ENCODE measurements at places on chromosomes 5 and 9.

DNA sequence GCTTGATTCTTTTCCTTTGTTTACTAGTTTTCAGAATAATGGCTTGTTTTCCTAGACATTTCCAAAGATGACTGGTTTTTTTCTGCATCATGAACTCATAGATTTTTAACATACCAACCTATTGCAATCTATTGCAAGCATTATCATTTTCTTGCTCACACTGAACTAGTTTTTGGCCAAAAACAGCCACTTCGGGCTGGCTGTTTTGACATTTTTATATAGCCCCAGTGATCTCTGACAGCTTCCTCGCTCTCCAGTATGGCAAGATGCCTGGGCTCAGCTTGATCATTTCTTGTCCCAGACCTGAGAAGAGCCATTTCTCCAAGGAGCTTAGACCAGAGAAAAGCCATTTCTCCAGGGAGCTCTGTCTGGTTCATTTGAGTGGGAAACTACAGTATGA, 94.3 kb upstream of the MAMDC2 start:
- DNase-seq = no peak

GRCh38 chr5:52466113-52466512, 321.6 kb upstream of the ITGA1 start:
- no peak for DNase-seq

DNA sequence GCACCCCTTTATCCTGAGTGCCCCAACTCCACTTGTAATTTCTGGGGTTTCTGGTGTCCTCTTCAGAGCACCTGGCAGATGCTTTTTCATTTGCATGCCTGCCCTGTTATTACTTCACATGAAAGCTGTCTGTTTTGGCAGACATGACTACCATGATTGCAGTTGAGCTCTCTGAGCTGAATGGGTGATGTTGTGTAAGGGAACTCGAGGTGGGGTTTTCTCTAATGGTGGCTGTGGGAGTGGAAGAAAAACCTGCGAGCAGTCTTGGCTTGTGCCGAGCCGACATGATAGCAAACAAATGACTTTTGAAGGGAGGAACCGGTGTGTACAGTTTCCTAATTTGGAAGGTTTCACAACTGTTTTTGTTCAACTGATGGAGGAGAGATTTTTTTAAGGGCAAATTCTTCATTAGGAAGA, 196.2 kb downstream of the AOPEP start:
- no peak for DNase-seq

- DNase-seq = no peak
Observed at GRCh38 chr5:36683821-36684434, 77.5 kb downstream of the SLC1A3 start.

GRCh38 chr5:115100319-115100955, 69.3 kb downstream of the TRIM36 start:
- no peak for DNase-seq

DNA sequence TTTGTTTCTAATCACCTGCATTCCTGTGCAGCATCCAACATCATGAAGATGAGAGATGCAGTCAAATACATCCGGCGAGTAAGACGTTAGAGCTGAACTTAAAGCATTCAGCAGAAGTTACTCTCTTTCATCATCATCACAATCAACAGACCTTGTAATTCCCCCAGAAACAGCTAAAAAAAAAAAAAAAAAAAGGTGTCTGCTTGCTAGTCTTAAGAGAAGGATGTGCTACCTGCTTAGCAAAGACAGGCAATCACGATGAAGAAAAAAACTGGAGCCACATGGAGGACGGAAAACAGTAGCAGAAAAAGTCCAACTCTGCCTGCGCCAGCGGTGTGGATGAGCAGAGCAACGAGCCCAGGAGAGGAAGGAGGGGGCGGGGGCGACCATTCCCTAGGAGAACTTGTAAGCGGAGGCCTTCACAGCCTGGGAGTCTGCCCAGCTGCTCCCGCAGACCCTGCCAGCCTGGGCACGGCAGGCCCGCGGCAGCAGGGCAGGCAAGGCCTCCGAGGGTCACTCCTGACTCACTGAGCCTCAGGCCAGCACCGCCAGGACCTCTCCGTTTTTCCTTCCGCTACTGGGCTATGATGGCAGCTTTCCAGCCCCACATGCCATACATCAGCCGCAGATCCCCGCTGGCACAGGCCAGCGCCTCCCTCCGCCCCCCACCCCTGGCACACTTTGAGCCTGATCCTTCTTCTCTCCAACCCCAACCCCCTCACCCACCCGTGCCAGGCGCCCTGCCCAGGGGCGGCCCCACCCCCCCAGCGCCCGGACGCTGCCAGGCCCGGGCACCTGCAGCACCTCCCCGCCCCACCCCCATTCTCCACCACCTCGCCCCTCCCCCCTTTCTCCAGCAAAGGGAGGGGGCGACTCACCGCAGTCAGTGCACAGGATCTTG, 1.4 kb downstream of the NRG2 start:
- DNase-seq = no peak

- no peak for DNase-seq
Observed at GRCh38 chr5:122297587-122298298, 14.3 kb upstream of the SNCAIP start.

Data from stimulated activated CD4-positive, alpha-beta T cell treated with anti-CD3 and anti-CD28 coated beads, Interleukin-4, amount 100 ng/mL, for 4 hours (primary cell).